Activated naive CD4-positive, alpha-beta T cell treated with anti-CD3 and anti-CD28 coated beads for 36 hours (primary cell): ENCODE measurements at places on chromosomes 13 and 19.

DNA sequence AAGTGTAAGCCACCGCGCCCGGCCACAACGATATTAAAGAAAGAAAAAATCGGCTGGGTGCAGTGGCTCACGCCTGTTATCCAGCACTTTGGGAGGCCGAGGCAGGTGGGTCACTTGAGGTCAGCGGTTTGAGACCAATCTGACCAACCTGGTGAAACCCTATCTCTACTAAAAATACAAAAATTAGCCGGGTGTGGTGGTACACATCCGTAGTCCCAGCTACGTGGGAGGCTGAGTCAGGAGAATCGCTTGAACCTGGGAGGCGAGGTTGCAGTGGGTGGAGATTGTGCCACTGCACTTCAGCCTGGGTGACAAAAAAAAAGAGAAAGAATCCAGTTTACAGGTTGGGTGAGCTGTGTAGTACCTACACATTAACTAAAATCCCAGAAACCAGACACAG lies 99.9 kb upstream of the CACNA1A start:
- no peak for DNase-seq

DNA sequence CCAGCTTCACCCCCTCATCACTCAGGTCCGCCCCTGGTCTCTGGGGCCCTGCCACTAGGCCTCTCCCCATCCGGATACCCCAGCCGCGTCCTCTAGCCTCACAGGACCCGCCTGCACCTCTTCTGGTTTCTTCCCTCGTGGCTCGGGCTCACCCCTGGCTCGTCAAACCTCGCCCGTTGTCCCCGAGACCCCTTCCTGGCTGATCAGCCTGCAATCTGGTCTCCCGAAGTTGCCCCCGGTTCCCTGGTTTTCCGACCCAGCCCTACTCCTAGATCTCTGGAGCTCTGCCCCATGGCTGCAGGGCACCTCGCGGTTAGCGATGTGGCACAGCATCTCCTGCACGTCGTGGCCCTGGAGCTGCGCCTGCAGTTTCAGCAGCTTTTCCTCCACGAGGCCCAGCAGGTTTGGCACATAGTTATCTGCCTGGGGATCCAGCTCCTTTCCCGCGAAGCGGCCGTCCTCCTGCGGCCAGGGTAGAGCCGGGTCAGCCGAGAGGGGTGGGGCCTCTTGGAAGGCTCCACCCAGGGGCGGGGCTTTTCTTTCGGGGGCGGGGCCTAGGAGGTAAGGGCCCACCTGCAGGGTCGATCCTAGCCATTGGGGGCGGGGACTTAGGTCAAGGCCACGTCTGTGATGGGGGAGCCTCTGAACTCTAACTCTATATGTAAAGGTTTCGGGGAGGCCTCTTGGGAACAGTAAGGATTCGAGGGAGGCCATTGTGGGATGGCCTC lies 2.4 kb upstream of the RGL3 start:
- peak; percentile 63 for DNase-seq

DNA sequence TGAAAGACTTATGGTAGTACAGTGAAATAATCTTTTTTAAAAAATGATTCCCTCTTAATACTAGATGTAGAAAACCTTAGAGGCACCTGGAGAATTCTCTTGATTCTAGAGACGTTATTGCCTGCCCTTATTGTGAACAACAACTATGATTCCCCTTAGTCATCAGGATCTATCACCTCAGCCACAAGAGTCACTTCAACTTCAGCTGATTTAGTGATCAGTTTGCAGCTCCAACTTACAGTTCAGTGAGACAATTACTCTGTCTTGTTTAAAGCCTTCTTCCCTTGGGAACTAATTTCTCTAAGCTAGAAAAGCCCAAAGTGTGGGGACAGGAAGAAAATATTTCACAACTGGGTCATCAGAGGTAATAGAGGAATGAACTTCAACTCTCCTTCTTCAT lies 254.3 kb upstream of the SLITRK1 start:
- DNase-seq: no peak

DNA sequence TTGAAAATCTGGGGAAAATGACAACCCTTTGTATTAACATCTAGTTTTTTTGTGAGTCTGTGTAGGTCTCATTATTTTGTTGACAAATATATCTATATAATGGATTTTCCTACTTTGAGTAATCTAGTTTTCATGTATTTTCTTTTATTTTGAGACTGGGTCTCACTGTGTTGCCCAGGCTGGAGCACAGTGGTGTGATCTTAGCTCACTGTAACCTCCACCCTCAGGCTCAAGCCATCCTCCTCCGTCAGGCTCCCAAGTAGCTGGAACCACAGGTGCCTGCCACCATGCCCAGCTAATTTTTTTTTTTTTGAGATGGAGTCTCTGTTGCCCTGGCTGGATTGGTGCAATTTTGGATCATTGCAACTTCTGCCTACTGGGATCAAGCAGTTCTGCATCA lies 9.2 kb downstream of the ZNF525 start:
- no peak for DNase-seq

- no peak for DNase-seq
Observed at GRCh38 chr13:33904431-33904830, 86.5 kb downstream of the RFC3 start.

DNA sequence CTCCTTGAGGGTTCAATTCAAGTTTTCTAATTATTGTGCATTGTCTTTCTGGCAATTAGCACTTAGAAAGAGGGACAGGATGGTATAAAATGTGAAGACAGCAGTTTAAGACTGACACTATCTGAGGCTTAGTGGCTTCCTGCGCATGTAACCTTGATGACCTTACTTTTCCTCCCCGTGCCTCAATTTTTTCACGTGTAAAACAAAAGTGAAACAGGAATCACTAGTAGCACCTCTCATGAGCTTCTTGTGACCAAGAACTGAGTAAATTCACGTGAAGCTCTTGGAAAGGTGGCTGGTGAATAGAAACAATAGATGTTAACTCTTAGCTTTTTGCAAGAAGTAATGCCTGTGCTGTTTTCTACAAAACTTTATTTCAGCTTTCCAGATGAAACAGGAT lies 233.9 kb downstream of the LMO7 start:
- DNase-seq: peak; percentile 10

GRCh38 chr13:40120288-40120687 lies 464.8 kb downstream of the COG6 start:
- DNase-seq: no peak

GRCh38 chr19:56538761-56539263 lies at the start of gene ZFP28:
Gene ZFP28, plus strand, starts transcription at chr19:56538948. Its CDS starts 71 bp downstream, at chr19:56539019.
- no peak for DNase-seq

DNA sequence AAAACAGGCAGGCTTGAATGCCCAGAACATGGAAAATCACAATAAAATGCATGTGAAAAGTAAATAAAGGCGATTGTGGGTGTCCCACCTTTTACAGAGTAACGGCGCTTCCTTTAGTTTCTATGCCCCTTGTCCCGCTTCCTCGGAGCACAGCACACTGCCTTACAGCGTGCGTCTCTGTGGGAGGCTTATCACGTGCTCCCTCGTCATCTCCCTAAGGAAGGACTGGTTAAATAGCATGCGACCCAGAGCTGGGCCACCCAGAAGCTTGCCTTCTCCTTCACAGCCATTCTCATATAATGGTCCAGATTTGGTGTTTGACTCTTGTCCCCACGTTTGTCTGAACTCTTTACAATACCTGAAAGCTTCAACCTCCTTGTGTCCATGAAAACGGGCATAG lies 56.6 kb downstream of the LIG4 start:
- DNase-seq: no peak

- no peak for DNase-seq
Observed at GRCh38 chr19:19566306-19566705, 28.2 kb downstream of the CILP2 start.

DNA sequence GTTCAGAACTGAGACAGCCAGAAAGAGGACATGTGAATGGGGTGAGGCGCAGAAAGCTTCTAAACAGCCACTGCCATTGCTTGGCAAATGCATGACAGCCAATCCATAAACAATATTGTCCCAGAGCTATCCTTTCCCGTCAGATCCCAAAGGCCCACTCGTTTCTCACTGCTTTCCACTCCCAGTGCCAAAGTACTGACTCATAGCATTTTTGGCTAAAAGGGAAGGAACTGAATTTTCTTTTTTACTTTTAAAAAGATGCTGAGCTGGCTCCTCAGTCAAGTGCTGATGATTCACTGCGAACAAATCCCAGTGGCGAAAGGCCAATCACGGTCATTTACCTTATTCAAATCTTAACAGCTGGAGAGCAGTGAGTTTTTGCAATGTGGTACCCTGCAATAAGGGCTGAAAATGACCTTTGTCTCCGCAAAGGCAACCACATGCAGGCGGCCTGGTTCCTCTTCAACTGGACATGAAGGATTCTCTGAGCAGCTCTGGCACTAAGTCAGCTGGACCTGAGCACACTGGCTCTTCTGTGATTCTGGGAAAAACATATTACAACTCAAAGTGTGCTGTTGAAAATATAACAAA lies 151.7 kb downstream of the DCLK1 start:
- no peak for DNase-seq

DNA sequence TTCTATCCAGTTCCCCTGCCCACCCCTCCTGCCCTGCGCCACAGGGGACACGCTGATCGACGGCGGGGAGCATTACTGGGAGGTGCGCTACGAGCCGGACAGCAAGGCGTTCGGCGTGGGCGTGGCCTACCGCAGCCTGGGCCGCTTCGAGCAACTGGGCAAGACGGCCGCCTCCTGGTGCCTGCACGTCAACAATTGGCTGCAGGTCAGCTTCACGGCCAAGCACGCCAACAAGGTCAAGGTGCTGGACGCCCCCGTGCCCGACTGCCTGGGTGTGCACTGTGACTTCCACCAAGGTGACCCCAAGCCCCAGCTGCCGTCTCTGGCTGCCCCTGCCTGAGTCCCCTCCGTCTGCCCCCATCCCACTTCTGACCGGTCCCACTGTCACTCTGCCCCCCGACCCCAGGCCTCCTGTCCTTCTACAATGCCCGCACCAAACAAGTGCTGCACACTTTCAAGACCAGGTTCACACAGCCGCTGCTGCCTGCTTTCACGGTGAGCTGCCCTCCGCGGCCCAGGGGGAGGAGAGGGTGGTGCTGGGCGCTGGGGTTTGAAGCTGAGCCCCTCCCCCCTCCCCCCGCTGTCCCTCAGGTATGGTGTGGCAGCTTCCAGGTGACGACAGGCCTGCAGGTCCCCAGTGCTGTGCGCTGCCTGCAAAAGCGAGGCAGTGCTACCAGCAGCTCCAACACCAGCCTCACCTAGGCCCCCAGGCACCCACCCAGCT lies 15.5 kb downstream of the STAP2 start:
- no peak for DNase-seq

DNA sequence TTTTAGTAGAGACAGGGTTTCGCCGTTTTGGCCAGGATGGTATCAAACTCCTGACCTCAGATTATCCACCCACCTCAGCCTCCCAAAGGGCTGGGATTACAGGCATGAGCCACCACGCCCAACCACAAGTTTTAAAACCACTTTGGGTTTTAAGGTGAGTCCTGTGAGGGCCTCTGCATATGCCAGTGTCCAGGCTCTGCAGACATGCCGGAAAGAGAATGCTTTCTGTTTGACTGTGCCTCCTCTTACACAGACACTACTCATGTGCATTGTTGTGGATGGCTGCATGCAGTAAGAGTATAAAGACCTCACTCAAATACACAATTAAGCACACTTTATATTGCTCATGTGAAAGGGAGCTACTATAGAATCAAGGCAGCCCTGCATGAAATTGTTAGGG lies 20.8 kb upstream of the SLC25A30 start:
- no peak for DNase-seq

DNA sequence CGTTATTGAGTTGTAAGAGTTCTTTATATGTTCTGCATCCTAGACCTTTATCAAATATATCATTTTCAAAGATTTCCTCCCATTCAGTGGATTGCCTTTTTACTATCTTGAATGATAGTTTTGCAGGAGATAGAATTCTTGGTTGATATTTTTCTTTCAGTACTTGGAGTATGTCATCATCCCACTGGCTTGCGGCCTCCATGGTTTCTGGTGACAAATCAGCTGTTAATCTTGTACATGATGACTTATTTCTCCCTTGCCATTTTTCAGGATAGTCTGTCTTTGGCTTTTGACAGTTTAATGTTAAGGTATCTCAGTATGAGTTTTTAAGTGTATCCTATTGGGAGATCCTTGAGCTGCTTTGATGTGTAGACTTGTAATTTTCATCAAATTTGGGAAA lies 8.5 kb downstream of the ZNF557 start:
- no peak for DNase-seq

- DNase-seq: no peak
Observed at GRCh38 chr13:109968876-109969577, 182.6 kb upstream of the IRS2 start.

GRCh38 chr13:72074663-72075062 lies 207.7 kb upstream of the DACH1 start:
- DNase-seq: no peak

GRCh38 chr19:49896863-49897621 lies at the start of gene IL4I1:
Gene IL4I1, minus strand, starts transcription at chr19:49896887. Its CDS starts 727 bp downstream, at chr19:49896160.
- DNase-seq: peak; percentile 85

DNA sequence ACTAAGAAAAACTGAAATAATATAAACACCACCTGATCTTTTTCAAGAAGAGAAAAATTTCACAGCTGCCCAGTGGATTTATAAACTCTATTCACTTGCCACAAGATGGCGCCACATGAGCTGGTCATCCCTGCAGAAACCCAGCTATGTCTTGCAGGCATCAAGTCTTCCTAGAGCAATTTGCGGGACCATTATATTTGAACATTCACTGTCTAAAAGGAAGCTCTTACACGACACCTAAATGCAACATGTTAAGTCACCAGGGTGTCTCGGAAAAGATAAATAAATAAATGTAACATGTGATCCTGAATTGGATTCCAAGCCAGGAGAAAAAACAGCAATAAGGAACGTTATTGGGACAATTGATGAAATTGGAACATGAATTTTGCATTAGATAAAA lies 20.3 kb upstream of the AKT2 start:
- peak; percentile 90 for DNase-seq

GRCh38 chr13:31090961-31091624 lies 70.6 kb downstream of the HSPH1 start:
- peak; percentile 32 for DNase-seq

DNA sequence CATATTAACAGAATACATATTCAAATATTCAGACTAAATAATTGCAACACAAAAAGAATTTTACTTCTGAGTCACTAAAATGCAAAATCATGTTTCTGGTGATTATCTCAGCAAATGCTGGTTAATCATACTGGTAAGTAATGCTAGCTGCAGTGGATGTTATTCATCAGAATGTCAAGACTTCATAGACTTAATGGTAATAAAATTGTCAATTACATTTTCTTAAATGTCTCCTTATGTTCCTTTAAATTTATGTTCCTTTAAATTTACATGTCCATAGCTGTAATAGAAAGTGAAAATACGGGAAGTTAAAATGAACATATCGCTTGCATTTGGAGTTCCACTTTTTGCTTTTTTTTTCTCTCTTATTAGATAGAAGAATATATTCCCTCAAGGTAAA lies 853.0 kb downstream of the SLITRK6 start:
- no peak for DNase-seq
